ENCODE measurements at places on chromosomes 11 and 22. TPM values are rescaled to one million over a fixed set of nuclear protein-coding genes. Genes with fewer than 3 reads are reported as not detected.

DNA sequence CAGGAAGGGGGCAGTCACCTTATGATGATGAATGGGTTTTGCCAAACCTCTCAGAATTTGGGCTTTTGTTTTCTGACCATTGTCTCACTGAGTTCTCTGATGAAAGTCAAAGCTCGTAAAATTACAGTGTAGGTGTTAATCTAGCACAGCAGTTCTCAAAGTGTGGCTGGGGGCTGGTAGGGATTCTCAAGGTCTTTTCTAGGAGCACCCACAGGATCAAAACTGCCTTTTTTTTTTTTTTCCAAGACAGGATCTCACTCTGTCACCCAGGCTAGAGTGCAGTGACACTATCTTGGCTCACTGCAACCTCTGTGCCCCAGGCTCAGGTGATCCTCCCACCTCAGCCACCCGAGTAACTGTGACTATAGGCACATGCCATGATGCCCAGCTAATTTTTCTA lies 66.1 kb downstream of the C22orf31 start:
- no peak for DNase-seq

DNA sequence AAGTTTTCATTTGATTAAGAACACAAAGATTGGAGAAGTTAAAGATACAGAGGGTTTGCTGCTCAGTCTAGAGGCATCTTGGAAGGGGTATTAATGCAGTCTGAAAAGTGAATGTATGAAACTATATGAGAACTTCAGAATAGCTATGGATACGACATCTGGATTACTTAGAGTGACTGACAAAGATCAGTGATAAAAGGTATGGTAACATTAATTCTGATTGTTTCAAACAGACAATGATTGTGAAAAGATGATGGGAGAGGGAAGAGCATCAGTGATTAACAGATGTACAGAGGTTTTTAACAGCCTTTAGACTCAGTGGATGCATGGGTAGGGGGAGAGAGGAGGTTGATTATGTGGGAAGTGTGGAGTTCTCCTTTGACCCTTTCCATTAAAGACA lies 919.4 kb upstream of the CNTN5 start:
- DNase-seq: no peak

GRCh38 chr11:113591117-113591516 lies 115.0 kb downstream of the TMPRSS5 start:
- no peak for DNase-seq

DNA sequence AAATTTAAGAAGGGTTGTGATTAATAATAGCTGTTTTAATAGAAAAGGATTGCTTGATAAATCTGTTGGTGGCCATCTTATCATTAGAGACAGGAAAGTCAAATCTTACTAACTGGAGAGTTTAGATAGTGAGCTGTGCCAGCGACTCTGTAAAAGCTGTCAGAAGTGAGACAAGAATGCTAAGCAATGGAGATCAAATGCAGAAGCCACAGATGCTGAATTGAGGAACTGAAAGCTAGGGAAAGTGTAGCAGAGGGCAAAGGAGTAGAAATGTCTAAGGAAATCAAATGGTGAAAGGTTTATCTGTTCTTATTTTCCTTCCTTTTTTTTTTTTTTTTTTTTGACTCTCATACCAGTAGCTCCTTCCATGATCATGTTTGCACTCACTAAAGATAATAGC lies 13.7 kb downstream of the MS4A13 start:
- no peak for DNase-seq

DNA sequence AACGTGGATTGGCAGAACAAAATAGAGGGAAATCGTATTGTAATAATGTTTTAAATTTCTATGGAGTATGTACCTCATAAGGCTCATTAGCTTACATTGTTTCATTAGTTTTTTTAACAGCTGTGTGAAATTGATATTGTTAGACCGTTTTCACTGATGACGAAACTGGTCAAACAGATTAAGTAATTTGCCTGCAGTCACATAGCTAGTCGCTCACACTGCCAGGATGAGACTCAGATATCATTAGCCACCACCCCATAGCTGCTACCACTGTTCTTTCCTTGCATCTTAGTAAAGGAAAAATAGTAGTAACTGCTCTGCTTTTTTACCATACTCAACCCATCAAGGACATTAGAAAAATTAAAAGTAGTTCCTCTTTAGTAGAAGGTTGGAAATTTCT lies 64.0 kb downstream of the DKK3 start:
- DNase-seq: no peak

DNA sequence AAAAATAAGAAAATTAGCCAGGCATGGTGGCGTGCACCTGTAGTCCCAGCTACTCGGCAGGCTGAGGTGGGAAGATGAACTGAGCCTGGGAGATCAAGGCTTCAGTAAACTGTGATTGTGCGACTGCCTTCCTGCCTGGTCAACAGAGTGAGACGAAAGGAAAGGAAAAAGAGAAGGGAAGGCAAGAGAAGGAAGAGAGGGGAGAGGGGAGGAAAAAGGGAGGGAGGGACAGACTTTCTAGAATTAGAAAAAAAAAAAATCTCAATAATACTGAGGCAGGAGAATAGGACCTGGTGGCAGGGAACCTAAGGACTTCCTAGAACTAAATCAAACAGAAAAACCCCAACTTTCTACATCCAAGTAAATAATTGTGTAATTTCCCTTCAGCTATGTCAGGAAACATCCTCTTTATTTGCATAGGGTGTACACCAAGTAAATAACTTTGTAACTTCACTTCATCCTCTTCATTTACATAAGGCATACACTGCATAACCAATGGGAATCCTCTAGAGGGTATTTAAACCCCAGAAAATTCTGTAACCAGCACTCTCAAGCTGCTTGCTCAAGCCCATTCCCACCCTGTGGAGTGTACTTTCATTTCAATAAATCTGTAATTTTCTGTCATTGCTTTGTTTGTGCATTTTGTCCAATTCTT lies 8.7 kb downstream of the SBF2 start:
- DNase-seq: no peak

- DNase-seq: no peak
These were observed 16.4 kb upstream of the PAMR1 start for GRCh38 chr11:35541621-35542375.

C1QTNF5 gene
- total RNA-seq: 0.51 TPM

DENND5A gene
- 62.5 TPM for total RNA-seq

GRCh38 chr11:107427569-107428180 lies 29.9 kb downstream of the CWF19L2 start:
- no peak for DNase-seq

F2 gene
- not detected for total RNA-seq

NXPE1 gene
- not detected for total RNA-seq

GRCh38 chr11:73072935-73073481 lies 69.1 kb downstream of the FCHSD2 start:
- no peak for DNase-seq

DNA sequence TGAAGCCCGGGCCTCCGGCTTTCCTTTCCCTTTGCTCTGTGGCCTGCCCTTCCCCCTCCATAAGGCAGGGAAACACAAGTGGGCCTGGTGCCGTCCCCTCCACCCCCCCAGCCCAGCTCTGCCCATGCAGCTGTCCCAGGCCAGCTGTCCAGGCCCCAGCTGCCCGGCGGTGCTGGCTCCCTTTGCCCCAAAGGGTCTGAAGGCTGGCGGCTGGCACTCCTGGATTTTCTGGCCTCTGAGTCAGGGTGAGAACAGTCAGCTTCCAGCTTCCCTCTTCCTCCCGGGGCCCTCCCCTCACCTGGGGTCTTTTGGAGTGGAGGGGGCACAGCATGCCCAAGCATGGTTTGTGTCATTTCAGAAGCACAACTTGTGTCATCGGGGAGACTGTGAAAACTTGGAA lies 27.8 kb downstream of the CD82 start:
- no peak for DNase-seq

GRCh38 chr11:115428306-115428705 lies 75.9 kb downstream of the CADM1 start:
- DNase-seq: no peak

- no peak for DNase-seq
These were observed 119.1 kb upstream of the CHORDC1 start for GRCh38 chr11:90341986-90342385.

LGALS12 gene
- not detected for total RNA-seq

HBE1 gene
- 0.42 TPM for total RNA-seq

DNA sequence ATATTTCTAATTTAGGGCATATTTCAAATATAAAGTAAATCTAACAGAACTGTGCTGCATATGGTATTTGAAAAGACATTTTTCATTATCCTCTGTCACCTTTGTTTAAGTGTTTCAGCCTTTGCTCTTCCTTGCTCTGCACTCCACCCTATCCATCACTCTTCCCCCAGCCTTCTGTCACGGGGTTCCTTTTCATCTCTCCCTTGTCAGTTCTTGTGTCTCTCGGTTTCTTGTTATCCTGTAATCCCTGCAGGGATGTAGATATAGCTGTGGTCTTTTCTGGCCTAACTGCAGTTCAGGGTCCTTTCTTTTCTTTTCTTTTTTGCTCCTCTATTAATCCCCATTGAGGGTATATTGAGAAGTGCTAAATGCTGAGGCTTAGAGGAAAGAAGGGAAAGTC lies 261.9 kb downstream of the DCDC1 start:
- no peak for DNase-seq

KCNQ1OT1 gene
- 0.77 TPM for total RNA-seq

SYT12 gene
- total RNA-seq: 1.1 TPM

Data from Daoy (cell line).